ENCODE measurements at places on chromosomes 16 and 17.

DNA sequence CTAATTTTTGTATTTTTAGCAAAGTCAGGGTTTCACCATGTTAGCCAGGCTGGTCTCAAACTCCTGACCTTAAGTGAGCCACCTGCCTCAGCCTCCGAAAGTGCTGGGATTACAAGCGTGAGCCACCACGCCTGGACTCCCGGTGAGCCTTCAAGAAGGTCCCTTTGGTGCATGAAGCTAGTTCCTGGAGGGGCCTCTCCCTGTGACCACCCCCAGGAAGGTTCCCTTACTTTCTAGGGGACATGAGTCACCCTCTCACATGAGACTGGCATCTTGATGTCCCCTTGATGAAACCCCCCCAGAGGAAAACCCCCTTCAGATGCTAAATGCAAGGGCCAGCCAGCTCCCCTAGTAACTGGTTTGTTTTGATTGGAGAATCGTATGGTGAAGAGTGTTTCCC lies 12.8 kb downstream of the CARHSP1 start:
- no peak for DNase-seq

GRCh38 chr16:85227946-85228862 lies 115.9 kb upstream of the CIBAR2 start:
- DNase-seq, result peak; percentile 56

DNA sequence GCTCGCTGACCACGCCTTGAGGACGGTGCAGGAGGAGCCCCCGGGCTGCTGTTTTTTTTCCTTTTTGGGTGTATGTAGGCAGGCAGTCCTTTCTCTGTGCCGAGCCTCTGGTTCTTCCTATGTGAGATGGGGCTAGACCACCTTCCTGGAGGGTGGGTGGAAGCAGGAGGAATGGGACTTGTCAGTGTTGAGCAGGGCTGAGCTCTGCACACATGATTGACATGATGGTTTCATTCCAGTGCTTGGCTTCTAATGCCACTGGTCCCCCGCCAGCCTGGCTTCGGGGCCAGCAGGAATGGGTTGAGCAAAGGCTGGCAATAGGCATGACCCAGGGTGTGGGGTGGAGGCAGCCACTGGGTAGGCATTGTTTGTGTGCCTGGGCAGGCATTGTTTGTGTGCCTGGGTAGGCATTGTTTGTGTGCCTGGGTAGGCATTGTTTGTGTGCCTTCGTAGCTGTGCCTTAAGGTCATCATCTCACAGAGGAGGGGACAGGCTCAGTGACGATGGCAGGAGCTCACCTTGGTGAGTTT lies 14.2 kb upstream of the ADCY7 start:
- DNase-seq, result no peak

- no peak for DNase-seq
Measured at GRCh38 chr17:62627904-62628633, 599 bp downstream of the MRC2 start.

GRCh38 chr16:59540621-59541020 lies 806.5 kb upstream of the GOT2 start:
- no peak for DNase-seq

GRCh38 chr16:51592001-51592501 lies 441.0 kb upstream of the SALL1 start:
- DNase-seq, result peak; percentile 76
